ENCODE measurements at places on chromosomes 3 and 15.

GRCh38 chr3:18847583-18848197, 300.6 kb upstream of the KCNH8 start:
- peak; percentile 55 for DNase-seq

DNA sequence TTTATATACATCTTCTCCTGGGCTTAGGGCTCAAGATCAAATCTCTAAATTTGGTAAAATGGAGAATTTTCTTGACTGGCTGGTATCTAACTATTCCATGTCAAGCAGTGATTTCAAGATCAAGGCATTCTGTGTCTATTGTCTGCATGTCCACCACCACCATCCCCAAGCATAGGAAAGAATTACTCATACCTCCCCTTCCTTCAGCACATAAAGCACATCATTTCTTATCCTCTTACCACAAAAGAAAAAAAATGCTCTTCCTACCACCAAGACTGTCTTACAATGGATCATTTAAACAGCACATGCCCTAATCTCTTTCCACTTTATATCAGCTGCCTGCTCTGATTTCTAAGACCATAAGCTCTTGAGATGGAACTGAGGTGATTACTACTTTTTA, 470.5 kb upstream of the THBS1 start:
- DNase-seq: no peak

DNA sequence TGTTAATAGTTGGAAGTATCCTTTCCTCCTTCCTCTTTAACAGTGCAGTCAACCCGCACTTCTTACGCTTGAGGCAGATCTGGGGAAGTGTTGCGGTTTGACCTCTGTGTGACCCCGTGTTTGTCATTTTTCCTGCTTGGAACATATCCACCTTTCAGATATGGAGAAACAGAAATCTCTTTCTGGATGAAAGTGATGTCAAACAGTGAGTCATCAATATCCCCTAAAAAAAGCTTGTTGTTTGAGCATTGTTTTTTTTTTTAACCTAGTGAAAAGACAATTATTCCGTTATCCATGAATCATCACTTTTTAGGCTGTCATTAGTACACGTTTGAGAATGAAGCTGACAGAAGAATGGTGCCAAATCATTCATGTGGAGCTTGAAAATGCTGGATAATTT, 293.7 kb downstream of the ARPP21 start:
- DNase-seq: no peak

- no peak for DNase-seq
These were observed 882.5 kb upstream of the GBE1 start for GRCh38 chr3:82643948-82644347.

- DNase-seq: no peak
These were observed 810.0 kb upstream of the NR2F2 start for GRCh38 chr15:95520511-95520910.

- DNase-seq: no peak
These were observed 28.1 kb downstream of the ARNT2 start for GRCh38 chr15:80432345-80432702.

DNA sequence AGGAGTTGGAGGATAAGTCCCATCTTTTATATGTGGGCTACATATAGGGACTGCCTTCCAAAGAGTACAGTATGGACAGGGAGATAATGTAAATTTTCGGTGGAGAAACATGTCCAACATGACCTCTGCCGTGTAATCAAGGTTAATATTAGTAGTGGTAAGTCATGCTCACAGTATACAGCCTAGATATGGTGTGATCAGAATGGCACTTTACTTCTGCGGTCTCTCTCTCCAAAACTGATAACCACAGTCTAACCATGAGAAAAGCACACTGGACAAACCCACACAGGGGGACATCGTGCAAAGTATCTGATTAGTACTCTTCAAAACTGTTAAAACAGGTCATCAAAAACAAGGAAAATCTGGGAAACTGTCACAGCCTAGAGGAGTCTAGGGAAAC, 66.6 kb upstream of the PLCL2 start:
- no peak for DNase-seq

DNA sequence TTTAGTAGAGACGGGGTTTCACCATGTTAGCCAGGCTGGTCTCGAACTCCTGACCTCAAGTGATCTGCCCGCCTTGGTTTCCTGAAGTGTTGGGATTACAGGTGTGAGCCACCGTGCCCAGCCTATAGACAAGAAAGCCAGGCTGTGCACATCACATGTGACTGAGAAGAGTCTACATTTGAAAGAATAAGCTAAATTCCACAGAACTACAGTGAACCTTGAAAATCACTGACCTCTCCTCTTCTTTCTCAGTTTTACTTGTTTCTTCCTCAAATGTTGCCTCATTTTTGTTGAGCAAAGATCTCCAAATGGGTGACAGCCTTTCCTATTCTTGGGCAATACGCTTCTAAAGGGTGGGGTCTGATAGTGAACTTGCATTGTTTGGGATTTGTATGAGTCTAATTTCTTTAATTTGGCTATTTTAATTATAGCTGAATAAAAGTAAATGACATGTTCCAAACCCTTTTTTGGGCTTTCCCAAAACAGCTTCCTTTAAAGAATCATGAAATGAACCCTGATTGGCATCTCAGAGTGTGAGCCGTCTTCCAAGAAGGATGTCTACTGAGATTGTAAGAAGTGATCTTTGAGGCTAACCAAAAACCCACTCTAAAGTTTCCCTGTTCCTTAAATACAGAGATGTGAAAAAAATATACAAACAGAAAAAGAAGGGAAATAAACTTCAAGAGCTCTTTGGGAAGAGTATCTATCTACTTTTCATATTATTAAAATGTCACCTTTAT, 21.6 kb upstream of the SPTBN5 start:
- no peak for DNase-seq

GRCh38 chr3:108178676-108179075, 43.5 kb downstream of the IFT57 start:
- no peak for DNase-seq

GRCh38 chr15:63891768-63892133, 58.0 kb upstream of the HERC1 start:
- DNase-seq: no peak

DNA sequence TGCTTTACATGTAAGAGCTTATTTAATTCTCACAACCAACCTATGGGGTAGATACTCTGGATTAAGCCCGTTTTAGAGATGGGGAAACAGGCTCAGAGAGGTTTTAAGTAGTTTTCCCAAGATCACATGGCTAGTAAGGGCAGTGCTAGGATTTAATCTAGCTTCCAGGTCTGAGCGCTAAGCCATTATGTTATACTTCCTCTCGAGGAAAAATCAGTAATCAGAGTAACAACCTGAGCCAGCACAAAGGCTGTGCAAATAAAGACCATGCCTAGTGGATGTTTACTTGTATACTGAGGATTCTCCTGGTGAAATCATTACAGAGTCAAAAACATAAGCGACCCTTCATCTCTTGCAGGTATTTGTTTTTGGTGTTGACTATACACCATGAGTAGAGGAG, 9.0 kb downstream of the FSTL1 start:
- no peak for DNase-seq

DNA sequence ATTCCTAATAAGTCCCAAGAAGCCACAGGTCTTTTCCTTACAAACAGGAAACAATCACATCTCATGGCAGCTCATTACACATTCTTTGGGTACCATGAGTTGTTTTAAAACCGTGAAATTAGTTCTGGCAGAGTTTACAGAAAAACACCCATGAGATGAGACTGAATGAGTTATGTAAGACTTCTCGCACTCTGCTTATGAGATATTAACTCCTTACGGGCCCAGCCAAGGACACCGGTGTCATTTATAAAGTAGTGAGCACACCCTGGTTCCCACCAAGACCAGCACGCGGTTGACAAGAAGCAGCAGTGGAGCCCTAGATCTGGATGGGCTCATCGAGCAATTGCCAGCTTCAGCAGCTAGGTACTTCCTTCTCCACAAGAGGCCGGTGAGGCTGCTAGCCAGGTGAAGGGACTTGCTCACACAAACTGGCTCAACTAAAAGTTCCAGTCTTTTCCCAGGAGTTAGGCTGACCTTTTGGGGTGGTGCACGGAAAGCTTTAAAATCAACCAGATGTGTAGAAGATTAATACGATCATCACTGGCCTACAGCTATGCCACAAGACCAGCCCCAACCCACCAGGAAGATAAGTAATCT, 318.6 kb upstream of the ICE2 start:
- DNase-seq: no peak

DNA sequence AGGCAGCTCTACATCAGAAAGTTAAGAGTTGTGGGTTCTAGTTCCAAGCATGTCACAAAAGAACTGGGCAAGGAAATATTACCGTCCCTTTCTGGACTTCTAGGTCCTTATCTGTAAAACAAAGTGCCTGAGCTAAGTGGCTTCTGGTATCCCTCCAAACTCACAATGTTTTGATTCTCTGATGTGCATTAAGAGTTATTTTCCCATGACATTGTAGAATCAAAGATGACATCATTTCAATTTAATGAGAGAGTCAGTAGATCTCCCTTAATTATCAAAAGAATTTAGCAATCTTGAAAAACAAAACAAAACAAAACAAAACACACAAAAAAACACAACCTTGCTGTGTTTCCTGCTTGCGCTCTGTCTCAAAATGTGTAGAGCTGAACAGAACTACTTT, 88.7 kb downstream of the DUT start:
- no peak for DNase-seq

GRCh38 chr15:59159210-59159609, 47.4 kb upstream of the LDHAL6B start:
- no peak for DNase-seq

GRCh38 chr15:45481135-45481534, 41.4 kb downstream of the SLC30A4 start:
- no peak for DNase-seq

DNA sequence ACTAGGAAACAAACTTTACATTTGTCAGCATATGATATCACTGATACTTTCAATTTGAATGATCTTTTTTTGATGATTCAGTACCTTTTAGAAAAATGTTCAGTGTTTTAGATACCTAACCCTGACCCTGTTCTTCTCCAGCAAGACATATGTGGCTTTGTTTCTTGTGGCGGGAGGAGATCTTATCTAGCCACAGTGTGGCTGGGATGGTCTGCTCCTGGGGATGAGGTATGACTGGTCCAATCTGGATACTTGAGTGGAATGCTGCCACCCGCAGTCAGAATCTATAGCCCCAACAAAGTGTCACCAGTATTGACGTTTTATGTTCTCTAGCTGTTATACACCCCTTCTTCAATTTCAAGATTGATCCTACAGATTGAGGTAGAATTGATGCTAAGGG, 439.0 kb upstream of the GOLIM4 start:
- no peak for DNase-seq

GRCh38 chr3:42610976-42611375, 10.5 kb downstream of the NKTR start:
- no peak for DNase-seq

GRCh38 chr3:193333229-193333628, 45.3 kb downstream of the ATP13A5 start:
- DNase-seq: no peak

DNA sequence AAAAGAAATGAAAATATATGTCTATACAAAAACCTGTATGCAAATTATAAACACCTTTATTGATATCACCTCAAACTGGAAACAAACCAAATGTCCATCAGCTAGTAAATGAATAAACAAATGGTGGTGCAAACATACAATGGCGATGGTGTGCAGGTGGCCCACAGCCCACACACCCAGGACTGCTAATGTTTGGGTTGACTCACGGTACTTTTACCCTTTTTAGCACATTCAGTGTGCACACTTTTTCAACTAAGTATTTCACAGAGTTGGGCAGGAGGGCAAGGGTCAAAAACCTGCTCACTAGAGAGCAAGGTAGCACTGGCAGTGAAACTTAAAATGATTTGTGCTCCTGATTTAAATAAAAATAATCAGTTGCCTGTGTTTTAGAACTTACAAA, 123.1 kb upstream of the BHLHE40 start:
- DNase-seq: no peak

DNA sequence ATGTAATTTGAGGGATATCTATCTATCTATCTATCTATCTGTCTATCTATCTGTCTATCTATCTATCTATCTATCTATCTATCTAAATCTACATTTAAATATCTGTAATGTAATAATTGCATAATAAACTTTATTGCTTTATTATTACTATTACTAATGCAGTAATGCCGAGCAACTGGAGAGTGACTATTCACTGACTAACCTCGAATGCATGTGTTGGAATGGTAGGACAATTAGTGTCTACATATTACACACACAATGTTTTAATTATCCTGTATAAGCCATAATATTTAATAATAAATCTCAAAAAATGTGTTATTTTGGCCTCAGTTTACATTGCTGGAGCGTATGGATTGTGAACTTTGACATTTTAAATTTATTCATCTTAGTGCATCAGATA, 25.2 kb upstream of the CNTN3 start:
- DNase-seq: no peak

DNA sequence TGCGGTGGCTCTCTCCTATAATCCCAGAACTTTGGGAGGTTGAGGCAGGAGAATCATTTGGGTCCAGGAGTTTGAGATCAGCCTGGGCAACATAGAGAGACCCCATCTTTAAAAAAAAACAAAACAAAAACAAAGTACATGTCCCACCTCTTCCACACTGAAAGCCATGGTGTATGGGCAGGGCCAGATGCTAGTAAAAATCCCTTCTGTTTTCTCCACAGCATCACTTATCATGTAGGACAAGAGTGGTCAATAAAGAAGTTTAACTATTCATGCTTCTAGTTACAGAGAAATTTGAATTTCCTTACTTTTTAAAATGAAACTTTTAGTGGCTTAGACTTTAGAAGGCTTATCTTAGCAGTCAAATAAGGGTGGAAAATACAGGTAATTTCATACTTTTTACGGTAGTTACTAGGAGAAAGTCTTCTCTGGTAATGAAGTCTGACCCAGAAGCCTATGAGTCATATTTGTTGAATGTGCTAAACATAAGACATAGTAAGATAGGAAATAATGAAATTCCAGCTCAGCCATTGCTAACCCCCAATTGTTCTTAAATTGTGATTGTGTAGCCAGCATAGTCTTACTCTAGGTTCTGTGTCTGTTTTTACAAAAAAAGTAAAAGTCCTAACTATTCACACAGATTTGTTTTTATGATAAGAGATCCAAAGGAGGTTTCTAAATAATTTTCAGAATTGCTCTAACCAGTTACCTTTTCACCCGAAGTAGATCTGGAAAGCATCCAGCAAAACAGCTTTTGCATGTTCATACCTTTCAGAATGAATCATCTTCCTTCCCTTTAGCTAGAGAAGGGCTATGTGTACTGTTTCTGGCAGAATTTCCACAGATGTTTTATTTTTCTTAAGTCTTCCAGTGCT, 16.4 kb upstream of the ZNF609 start:
- DNase-seq: no peak

- no peak for DNase-seq
These were observed 34.9 kb upstream of the CILP start for GRCh38 chr15:65246026-65246714.

- DNase-seq: no peak
These were observed 77.2 kb downstream of the RTP4 start for GRCh38 chr3:187445356-187445755.

GRCh38 chr3:147412917-147413685, 3.9 kb downstream of the ZIC1 start:
- no peak for DNase-seq

DNA sequence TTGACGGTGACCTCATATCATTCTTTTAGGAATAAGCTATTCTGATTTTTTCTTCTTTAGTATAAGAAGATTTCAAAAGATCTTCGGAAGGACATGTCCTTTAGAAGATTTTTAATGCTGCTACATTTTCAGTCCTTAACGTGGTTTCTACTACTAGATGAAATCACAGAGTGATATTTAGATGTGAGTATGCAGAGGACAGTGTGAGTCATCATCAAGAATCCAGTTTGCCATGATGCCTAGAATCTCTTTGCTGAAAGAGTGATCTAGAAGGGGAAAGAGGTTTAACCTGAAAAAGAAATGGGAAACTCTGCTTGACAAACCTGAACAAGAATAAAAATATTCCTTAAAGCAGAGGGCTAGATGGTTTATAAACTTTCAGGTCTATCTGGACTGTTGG, 43.2 kb downstream of the SLC7A14 start:
- DNase-seq: no peak

All from T-helper 2 cell (primary cell).